Naive thymus-derived CD4-positive, alpha-beta T cell (primary cell): ENCODE measurements at places on chromosomes 2 and 18. TPM values are rescaled to one million over a fixed set of nuclear protein-coding genes. Genes with fewer than 3 reads are reported as not detected.

- DNase-seq, result no peak
- no peaks in the 10 kb centered on the region for H3K36me3 ChIP-seq
- H3K4me1 ChIP-seq, result peaks cover 58% of the 10 kb centered on the region
- H3K27me3 ChIP-seq, result no peaks in the 10 kb centered on the region
Measured at GRCh38 chr2:98710734-98711133, 20.2 kb downstream of the MGAT4A start.

The SCN7A gene
- total RNA-seq, result not detected in 2 replicates

- H3K4me3 ChIP-seq, result no peak overlapping the region
Measured at GRCh38 chr2:149080971-149081370, 42.5 kb downstream of the LYPD6B start.

The TUBA4B gene
- not detected for total RNA-seq

GRCh38 chr2:238939074-238939473, 91.2 kb downstream of the TWIST2 start:
- H3K4me1 ChIP-seq, result no peaks in the 10 kb centered on the region
- no peaks in the 10 kb centered on the region for H3K27me3 ChIP-seq
- no peak overlapping the region for H3K27ac ChIP-seq
- H3K4me3 ChIP-seq, result no peak overlapping the region
- DNase-seq, result no peak
